ENCODE measurements at places on chromosomes 5 and 9.

DNA sequence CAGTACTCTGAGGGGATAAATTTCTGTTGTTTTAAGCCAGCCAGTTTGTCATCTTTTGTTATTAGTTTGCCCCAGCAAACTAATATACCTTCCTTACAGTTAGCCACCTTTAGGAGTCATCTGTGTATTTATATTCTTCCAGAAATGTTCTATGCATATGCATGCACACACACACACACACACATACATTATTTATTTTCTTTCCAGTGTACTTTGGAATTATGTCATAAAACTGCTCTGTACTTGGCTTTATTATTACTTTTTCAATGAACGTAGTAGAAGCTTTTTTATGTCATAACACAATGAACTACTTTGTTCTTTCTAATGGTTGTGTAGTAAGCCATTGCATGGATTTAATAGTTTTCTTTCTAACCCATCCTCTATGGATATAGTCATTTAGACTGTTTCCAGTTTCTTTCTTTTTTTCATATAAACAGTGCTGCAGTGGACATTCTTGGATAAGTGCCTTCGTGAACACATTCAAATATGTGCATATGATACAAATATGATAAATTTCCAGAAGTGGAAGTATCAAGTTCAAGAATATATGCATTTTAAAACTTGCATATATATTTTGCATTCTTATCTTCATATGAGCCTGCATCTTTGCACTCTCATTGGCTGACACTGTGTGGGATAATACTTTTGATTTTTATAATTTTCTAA, 26.6 kb upstream of the DAB2 start:
- DNase-seq = no peak

DNA sequence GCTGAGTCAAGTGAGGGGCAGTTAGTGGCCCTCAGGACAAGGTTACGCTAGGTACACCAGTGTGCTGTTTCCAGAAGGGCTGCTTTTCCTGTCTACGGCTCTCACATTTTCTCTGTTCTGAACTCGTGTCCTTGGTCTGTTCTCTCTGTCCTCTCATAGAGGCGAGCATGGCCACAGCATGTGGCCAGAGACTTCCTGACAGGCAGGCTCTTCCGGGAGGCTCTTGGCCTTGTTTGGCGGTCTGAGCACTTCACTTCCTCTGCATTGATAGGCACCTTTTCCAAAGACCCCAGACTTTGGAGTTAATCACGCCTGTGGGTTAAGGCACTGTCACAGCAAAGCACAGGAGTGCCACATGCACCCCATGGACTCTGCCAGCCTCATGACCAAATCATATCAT, 1.2 kb downstream of the CKMT2 start:
- no peak for DNase-seq

GRCh38 chr5:107213025-107213424, 457.7 kb downstream of the EFNA5 start:
- no peak for DNase-seq

DNA sequence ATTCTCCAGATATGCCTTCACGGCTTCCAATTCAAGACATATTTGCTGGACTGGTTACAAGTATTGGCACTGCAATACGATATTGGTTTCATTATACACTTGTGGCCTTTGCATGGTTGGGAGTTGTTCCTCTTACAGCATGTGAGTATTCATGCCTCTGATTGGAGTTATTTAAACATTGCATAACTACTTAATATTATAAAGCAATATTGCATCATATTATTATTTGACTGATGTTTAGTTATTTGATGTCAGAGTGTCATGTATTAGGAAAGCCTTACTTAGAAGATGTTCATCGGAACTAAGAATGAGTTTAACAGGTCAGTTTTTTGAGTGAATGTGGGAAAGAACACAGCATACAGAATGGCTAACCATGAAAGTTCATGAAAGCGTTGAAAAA, 28.3 kb downstream of the MARCHF6 start:
- no peak for DNase-seq

GRCh38 chr9:123339666-123340510, 16.1 kb upstream of the CRB2 start:
- peak; percentile 69 for DNase-seq
